ENCODE measurements at places on chromosomes 1 and 21. TPM values are rescaled to one million over a fixed set of nuclear protein-coding genes. Genes with fewer than 3 reads are reported as not detected.

DNA sequence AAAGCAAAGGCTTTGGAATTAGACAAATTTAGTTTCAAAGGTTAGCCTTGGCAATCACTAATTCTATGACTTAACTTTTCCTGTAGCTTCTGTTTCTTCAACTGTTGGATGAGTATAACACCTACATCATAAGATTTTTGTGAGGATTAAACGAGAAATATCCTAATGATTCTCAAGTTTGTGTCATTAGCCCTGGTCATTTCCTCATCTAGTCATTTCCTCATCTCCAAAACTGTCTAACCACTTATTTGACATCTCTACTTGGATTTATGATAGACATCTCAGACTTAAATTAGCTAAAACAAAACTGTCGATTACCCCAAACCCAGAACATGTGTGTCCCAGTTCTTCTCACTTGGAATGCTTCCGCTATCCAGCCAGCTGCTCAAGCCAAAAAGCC lies 80.2 kb upstream of the CHODL start:
- no peak for DNase-seq

Gene CDKN2C
- 8.8 TPM for total RNA-seq

Gene MYOC
- total RNA-seq = 74.0 TPM

- no peak for DNase-seq
Measured at GRCh38 chr1:90716243-90716551, 905 bp downstream of the BARHL2 start.

- no peak for DNase-seq
Measured at GRCh38 chr1:89043940-89044339, 21.1 kb downstream of the GBP1 start.
